Melanocyte of skin (primary cell): ENCODE measurements at places on chromosomes 3 and 15. TPM values are rescaled to one million over a fixed set of nuclear protein-coding genes. Genes with fewer than 3 reads are reported as not detected.

PRRT3 gene
- total RNA-seq, result 4.4 and 4.5 TPM in 2 replicates

ARL6 gene
- total RNA-seq, result 14.3 and 18.0 TPM in 2 replicates

PDE12 gene
- 31.0 and 38.4 TPM in 2 replicates for total RNA-seq

GOLGA6L9 gene
- total RNA-seq, result 0.69 and 0.73 TPM in 2 replicates

LYZL4 gene
- not detected in 2 replicates for total RNA-seq

NECTIN3 gene
- 22.0 and 33.1 TPM in 2 replicates for total RNA-seq

CCDC39 gene
- not detected in 2 replicates for total RNA-seq

SLC25A26 gene
- total RNA-seq, result 15.1 and 16.3 TPM in 2 replicates

ISLR gene
- total RNA-seq, result not detected in 2 replicates

FETUB gene
- not detected in 2 replicates for total RNA-seq

MCF2L2 gene
- 0.62 and 0.67 TPM in 2 replicates for total RNA-seq

HRG gene
- total RNA-seq, result not detected in 2 replicates

CCPG1 gene
- 27.5 and 40.0 TPM in 2 replicates for total RNA-seq

BFSP2 gene
- total RNA-seq, result not detected in 2 replicates

TUSC7 gene
- total RNA-seq, result not detected in 2 replicates

KNL1 gene
- total RNA-seq, result 12.4 and 14.5 TPM in 2 replicates

MYLK gene
- total RNA-seq, result 13.4 and 61.4 TPM in 2 replicates

AADAC gene
- total RNA-seq, result not detected in 2 replicates

ANKUB1 gene
- not detected in 2 replicates for total RNA-seq

GPR156 gene
- total RNA-seq, result 0.34 and 0.36 TPM in 2 replicates

PHLDB2 gene
- total RNA-seq, result 48.7 and 116 TPM in 2 replicates

MESP2 gene
- 0.36 TPM in 1 of 2 replicates, not detected in the other for total RNA-seq

IQCH gene
- 2.2 and 2.4 TPM in 2 replicates for total RNA-seq

OR5K2 gene
- not detected in 2 replicates for total RNA-seq

TGM5 gene
- not detected in 2 replicates for total RNA-seq

IL16 gene
- total RNA-seq, result 14.2 and 16.0 TPM in 2 replicates

SATB1 gene
- total RNA-seq, result 9.6 and 17.4 TPM in 2 replicates

ROPN1B gene
- 10.7 and 36.7 TPM in 2 replicates for total RNA-seq

RTP1 gene
- not detected in 2 replicates for total RNA-seq

FANCD2OS gene
- not detected in 2 replicates for total RNA-seq

ZNF80 gene
- not detected in 2 replicates for total RNA-seq

SACM1L gene
- total RNA-seq, result 26.8 and 52.7 TPM in 2 replicates

C3orf85 gene
- not detected in 2 replicates for total RNA-seq

CFAP100 gene
- not detected in 2 replicates for total RNA-seq

TLR9 gene
- not detected in 2 replicates for total RNA-seq

GABRR3 gene
- total RNA-seq, result not detected in 2 replicates

FBXO40 gene
- total RNA-seq, result not detected in 2 replicates

TMEM158 gene
- total RNA-seq, result 2.4 and 9.8 TPM in 2 replicates

CADM2 gene
- not detected in 2 replicates for total RNA-seq

TRPM1 gene
- 240 and 285 TPM in 2 replicates for total RNA-seq

CPNE9 gene
- not detected in 2 replicates for total RNA-seq

CPB1 gene
- total RNA-seq, result 0.69 and 1.5 TPM in 2 replicates

LRRN1 gene
- total RNA-seq, result 1.7 and 2.5 TPM in 2 replicates

SLC22A13 gene
- total RNA-seq, result 0.33 TPM in 1 of 2 replicates, not detected in the other

CFAP92 gene
- total RNA-seq, result under 0.01 and 0.36 TPM in 2 replicates
